ENCODE measurements at places on chromosomes 4 and X. TPM values are rescaled to one million over a fixed set of nuclear protein-coding genes. Genes with fewer than 3 reads are reported as not detected.

DNA sequence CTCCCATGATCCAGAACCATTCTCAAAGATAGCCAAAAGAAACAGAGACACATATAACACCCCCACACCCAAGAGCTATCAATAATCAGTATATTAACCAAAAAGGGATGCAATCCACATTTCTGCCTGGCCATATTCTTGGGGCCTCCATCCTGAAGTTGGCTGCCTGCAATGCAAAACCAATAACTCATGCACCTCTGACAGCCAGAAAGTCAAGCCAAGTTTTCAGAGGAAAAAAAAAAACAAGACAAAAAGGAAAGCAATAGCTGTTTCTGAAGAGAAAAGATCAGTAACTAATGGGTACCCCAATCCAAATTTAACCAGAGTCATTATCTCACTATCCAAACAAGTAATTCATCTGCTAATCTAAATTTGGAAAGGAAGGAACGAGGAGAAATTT, 7.3 kb upstream of the PRDM5 start:
- no peak for DNase-seq

GRCh38 chr4:3199653-3200422, 49.1 kb upstream of the MSANTD1 start:
- no peak for DNase-seq

DNA sequence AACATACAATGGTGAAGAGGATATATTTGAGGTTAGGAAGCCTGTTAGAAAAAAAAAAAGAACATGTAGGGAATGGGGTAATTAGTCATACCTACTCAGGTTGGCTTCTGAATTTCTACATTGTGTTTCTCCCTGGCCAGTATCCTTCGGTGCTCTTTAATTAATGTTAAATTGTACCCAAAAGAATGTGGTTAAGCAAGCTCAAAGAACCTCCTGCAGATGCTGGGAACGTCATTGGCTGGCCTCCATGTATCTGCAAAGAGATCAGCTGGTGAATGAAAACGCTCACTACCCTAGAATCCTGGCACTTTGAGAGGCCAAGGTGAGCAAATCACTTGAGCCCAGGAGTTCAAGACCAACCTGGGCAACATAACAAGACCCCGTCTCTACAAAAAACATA, 942.3 kb upstream of the PRKX start:
- no peak for DNase-seq

GRCh38 chr4:337932-338758, 531 bp downstream of the ZNF141 start:
- no peak for DNase-seq

DNA sequence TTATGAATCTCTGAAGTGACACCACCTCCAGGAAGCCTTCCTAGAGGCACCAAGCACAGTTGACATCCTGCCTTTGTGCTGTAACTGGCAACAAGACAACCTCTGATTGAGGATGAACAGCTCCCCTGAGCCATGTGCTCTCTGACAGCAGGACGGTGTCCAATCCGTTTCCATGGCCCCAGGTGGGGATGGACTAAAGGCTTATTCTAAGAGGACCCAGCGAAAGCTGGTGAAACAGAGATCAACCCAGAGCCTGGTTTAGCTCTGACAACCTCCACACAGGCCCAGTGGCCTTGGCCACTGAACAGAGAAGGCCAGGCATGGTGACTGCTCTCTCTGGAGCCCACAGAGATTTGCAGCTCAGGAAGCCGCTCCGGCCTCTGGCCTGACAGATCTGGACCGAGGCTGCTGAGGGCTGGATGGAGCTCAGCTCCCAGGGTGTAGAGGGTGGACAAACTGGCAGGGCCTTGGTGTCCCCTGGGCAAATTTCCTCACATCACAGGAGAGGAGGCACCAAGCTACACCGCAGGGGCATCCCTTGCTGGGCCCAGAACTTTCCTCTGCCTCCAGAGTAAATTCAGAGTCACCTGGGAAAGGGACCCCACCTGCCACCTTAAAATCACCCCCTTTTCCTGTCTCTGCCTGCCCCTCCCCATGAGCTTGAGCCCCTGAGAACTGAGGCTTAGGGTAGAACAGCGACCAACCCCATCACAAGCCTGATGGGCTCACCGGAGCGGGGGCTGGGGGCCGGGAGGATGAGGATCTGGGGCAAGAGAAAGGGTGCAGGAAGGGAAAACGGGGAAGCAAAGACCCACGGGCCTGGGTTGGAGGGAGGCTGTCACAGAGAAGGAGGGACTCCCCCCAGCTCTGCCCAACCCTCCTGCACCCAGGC, 40.2 kb downstream of the HMX1 start:
- DNase-seq, result no peak

DNA sequence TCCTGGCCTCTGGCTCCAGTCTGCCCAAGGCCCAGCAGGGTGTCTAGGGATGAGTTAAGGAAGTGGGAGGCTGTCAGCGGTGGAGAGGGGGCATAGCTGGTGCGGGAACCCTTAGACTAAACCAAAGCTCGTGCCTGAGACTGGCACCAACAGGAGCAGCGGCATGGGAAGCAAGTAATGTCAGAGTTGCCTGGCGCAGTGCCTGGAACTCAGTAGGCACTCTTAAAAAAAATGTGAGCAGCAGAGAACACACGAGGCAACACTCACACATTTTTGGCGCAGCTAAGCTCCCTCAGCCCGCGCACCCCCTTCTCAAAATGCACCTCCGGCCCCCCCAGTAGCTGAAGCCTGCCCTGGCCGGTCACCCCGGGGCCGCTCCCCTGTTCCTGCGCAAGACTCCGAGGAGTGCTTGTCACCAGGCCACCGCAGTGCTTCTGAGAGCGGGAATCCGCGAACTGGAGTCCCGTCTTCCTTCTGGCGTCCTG, 583 bp downstream of the GABRE start:
- peak; percentile 16 for DNase-seq

DNA sequence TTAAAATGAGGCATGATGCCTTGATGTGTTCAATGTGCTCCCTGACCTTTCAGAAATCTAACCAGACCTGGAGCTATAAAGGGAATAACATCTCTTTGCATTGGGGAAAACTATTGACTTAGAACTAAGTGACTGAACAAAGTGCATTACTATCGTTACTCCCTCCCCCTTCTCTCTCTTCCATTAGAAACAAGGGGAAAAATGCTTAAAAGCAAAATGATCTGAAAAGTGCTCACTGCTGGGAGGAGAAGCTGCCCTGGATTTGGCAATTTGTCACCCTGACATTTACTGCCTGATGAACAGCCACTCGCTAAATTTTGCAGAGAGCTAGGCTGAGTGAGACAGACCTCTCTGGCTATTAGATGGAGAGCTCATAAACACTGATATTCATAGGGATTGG, 48.6 kb upstream of the PARM1 start:
- no peak for DNase-seq

The KLHL5 gene
- 24.5 TPM for total RNA-seq

GRCh38 chrX:69564665-69565064, 51.2 kb upstream of the EDA start:
- DNase-seq, result peak; percentile 2

The KDR gene
- total RNA-seq, result 102 TPM

- DNase-seq, result peak; percentile 76
These were observed 201.3 kb upstream of the GNPDA2 start for GRCh38 chr4:44927399-44928380.

DNA sequence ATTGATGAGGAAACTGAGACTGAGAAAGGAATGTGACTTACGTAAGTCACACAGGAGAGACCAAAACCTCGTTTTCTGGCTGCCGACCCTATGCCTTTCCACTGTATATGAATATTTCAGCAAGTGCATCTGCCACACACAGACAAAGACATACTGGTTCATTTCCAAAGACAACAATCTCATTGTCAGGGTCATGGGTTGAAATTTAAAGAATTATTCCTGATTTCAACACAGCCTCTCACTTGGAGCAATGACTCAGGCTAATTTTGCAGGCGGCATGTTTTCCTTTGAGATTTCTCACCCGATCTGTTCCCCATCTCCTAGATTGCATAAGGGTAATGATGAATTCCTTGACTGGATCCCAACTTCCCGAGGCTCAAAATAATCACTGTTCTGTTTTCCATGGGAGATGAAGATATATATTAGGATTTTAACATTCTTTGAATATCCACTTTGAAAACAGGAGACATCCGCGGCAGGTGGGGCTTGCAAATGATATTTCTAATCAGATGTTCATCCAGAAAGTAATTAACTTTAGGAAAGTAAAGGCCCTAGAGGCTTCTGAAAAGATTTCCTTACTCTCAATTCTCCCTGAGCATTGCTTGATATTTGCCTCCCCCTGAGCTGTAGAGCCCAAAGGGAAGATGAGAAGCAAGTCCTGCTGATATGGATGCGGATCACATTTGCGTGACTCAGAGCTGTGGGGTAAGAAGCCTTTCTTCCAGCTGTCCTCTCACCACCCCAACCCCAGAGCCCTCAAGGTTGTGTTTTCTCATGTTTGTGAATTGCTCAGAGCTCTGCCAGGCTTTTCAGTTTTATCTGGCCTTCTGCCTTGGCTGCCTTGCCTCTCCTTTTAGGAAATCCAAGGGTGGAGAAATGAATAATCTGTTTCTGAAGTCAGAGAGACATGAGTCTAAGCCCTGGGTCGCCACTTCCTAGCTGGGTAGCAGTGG, 361.1 kb upstream of the BOD1L1 start:
- no peak for DNase-seq

- DNase-seq, result no peak
These were observed 882.0 kb upstream of the INTU start for GRCh38 chr4:126750723-126751122.

The USP17L30 gene
- total RNA-seq, result not detected

- DNase-seq, result no peak
These were observed 124.8 kb upstream of the CITED1 start for GRCh38 chrX:72430405-72430968.

DNA sequence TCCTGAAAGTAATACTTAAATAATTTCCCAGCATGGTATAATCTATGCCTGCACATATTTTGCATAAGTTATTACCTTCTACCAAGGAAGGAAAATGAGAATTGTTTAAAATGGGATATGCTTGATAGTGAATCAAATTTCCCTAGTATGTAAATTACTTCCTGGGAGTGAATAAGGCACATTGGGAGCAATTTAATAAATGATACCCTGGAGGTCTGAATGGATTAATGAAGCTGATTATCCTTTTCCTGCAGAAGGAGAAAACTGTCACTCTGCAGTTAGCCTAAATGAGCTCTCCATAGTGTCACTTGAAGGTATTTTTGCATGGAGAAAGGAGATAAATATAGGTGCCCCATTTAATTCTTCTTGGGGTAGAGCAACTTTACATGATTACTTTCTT, 2212.0 kb downstream of the PCDH7 start:
- no peak for DNase-seq

The RBMXL3 gene
- total RNA-seq, result not detected

The AMBN gene
- not detected for total RNA-seq

GRCh38 chrX:24019448-24019847, 7.5 kb downstream of the KLHL15 start:
- DNase-seq, result no peak

DNA sequence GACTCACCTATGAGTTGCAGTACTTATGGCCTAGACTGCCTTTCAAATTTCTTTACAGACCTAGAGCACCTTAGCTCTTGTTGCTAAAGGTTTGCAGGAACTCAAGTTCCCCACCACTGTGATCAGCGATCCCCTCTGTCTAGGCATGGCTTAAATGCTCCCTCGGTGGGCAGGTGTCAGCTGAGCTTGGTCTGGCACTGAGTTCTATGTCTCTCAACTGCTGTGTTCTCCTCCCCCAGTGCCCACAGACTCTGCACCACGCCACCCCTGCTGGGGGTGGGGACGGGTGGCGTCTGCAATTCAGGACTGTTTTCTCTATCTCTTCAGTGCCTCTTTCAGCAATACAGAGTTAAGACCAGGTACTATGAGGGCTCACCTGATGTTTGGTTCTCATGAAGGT, 30.5 kb downstream of the TMEM271 start:
- DNase-seq, result no peak

Data from GM23338 (cell line).